ENCODE measurements at places on chromosomes 13 and 19. TPM values are rescaled to one million over a fixed set of nuclear protein-coding genes. Genes with fewer than 3 reads are reported as not detected.
A peak's percentile ranks its signal among the peaks of the same experiment; 100 is the strongest.

- DNase-seq = no peak
Observed at GRCh38 chr19:56091751-56092546, 29.1 kb downstream of the ZNF787 start.

CRB3 gene
- 2.7 TPM for total RNA-seq

- DNase-seq = peak; percentile 51
Observed at GRCh38 chr13:26061947-26062346, 10.1 kb upstream of the SHISA2 start.

DNA sequence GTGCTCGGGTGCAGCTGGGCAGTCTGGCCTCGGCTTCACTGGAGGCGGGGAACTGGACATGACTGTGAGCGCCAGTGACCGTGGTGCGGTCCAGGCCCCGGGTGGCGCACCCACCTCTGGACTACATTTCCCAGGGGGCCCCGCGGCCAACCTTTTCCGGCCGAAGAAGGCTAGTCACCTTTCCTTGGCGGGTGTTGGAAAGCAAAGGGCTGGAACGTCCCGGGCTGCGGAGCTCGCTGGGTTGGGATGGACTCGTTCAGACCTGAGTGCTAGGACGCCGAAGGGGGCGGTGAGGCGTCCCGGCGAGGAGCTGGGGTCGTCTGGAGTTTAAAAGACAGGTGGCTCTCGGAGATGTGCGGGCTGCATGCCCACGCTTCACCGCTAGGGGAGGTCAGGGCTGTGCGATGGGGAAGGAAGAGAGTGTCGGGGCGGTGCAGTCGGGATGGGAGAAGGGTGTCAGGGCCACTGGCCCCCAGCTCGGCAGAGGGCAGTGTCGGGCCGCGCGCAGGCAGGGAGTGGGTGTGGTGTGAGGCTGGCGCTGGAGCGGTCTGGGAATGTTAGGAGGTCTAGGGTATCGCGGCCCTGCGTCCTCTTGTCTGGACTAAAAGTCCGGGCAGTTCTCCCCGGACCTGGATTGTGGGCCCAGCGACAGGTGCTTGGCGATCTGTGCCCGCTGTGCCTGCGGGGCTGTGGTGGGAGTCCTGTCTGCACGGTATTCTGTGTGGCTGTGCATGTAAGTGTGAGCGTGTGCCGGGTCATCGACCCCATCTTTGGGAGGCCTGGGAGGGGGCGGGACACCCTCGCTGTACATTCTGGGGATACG is 57.1 kb downstream of the ZNF568 start:
- DNase-seq = peak; percentile 96

ZNF226 gene
- 13.3 TPM for total RNA-seq

EID2B gene
- 5.0 TPM for total RNA-seq

- peak; percentile 82 for DNase-seq
Observed at GRCh38 chr13:51823863-51824262, 19.9 kb upstream of the DHRS12 start.

- peak; percentile 52 for DNase-seq
Observed at GRCh38 chr13:39419876-39420275, 183.1 kb downstream of the LHFPL6 start.

DNA sequence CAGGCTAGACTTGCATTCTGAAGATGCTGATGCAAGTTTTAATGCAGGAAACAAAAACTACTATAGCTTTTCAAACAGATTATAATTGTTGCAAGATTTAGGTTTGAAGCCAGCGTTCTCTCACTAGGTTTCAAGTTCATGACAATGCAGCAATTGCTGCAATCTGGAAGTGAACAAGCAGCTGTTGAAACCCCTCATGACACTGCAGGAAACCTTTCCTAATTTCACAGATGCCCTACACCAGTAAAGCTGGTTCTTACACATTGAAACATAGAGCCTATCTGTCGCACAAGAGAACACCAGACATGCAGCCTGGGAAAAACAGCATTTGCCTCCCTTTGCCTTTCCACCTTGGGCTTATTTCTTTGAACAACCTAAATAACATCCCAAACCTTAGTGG is 1737.2 kb upstream of the MIR17HG start:
- peak; percentile 22 for DNase-seq

DNA sequence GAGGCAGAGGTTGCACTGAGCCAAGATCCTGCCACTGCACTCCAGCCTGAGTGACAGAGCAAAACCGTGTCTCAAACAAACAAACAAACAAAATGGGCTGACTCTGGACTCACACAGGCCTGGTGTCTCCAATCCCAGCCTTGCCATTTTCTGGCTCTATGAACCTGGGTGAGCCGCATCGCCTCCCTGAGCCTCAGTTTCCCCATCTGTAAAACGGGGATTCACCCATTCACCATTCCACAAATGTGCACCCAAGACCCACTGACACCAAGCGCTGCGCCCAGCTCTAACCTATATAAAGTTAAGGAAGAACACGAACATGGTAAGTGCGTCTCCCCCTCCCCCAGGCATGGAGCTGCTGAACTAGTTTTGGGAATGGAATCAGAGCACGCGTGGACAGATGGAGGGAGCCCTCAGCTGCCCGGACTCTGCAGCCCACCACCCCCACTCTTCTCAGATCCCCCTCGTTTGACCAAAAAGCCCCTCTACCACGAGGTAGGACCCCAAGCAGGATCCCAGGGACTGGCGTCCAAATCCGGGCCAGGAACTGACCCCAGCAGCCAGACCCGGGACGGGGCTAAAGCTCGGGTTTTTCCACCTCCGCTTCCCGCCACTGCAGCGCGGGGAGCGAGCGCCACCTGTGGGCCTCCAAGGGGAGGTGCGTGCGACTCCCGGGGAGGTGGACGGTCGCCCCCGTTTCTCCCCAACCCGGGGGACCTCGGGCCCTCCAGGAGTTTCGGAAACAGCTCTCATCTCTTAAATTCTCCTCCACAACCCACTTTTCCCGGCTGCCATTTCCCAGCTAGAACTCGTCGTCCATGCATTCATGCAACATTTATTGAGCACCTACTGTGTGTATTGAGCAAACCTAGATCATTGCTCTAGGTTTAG is 33.0 kb upstream of the ADGRE5 start:
- DNase-seq = peak; percentile 77

FCHO1 gene
- 2.2 TPM for total RNA-seq

GRCh38 chr13:42378383-42378780 is 106.4 kb downstream of the AKAP11 start:
- no peak for DNase-seq

DNA sequence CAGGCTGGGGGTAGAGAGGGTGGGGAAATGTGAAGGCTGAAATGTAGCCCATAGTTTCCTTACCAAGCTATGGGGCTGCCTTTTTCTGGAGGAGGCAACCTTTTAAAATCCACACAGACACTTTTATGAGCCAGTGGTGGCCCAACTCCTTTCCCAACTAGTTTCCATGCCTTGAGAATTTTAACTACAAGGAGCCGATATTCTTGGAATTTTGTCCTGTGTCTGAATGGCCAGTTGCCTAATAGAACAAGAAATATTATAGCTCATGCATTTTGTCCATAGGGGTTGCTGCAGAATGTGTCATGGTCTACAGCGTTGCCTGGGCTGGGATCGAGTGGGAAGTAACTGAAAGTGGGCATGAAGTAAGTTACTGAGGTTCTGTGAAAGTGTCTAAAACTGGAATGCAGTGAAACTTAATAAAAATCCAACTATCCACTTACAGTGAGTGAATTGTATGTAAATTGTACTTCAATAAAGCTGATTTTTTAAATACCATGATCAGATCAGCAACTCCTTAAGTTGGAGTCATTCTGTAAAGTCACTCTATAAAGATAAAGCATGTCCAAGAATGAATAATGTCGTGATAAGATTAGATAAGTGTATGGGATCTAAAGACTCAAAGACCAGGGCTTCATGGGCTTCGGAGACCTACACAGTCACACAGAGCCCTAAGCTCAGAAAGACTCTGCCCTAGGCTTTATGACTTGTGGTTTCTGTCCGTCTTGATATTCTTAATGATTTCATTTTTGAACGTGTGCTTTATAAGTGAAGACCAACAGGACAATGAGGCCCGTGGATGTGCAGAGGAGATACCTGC is 122.6 kb upstream of the FNDC3A start:
- no peak for DNase-seq

DNA sequence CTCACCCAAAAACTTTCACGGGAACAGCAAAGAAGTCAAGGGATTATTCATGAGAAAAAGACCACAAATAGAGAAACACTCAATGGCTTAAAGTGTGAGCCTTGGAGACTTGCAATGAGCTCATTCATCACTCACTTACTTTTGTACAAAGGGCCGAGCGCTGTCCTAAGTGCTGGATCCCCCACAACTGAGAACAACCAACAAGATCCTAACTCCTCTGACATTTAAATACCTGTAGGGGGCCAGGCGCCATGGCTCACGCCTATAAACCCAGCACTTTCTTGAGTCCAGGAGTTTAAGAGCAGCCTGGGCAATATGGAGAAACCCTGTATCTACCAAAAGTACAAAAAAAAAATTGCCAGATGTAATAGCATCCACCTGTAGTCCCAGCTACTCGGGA is 29.4 kb upstream of the ZNF507 start:
- no peak for DNase-seq

- peak; percentile 53 for DNase-seq
Observed at GRCh38 chr13:106033659-106034058, 501.8 kb downstream of the EFNB2 start.

DNA sequence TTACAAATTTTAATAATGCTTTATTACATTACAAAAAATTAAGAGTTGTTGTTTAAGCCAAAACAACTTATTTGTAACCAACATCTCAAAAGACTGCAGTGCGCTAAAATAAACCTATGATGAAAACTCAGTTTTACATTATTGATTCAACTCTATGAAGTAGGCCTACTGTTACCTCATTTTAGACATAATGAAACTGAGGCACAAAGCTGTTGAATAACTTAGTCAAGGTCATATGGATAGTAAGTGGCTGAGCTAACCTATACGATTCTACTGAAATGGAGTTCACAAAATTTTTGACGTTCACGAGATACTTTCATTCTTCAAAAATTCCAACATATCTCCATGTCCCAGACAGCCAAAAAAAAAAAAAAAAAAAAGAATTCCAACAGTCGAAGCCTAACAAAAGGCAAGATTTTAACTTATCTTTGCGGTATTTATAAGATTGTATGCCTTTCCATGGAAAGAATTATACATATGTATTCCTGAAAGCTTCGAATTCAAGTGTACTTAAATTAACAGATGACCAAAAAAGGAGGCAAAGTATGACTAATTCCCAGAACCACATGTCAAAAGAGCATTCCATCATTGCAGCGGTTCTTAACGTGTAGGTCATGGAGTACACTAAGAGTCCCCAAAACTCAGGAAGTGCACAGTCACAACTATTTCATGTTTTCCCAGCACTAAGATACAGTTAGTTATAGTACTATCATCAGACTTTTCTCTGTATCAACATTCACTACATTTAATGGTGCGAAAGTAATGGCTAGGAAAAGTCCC is 69.4 kb downstream of the PSPC1 start:
- no peak for DNase-seq

- DNase-seq = no peak
Observed at GRCh38 chr13:73210218-73210883, 151.5 kb downstream of the KLF5 start.

FOXO1 gene
- total RNA-seq = 24.1 TPM

DNA sequence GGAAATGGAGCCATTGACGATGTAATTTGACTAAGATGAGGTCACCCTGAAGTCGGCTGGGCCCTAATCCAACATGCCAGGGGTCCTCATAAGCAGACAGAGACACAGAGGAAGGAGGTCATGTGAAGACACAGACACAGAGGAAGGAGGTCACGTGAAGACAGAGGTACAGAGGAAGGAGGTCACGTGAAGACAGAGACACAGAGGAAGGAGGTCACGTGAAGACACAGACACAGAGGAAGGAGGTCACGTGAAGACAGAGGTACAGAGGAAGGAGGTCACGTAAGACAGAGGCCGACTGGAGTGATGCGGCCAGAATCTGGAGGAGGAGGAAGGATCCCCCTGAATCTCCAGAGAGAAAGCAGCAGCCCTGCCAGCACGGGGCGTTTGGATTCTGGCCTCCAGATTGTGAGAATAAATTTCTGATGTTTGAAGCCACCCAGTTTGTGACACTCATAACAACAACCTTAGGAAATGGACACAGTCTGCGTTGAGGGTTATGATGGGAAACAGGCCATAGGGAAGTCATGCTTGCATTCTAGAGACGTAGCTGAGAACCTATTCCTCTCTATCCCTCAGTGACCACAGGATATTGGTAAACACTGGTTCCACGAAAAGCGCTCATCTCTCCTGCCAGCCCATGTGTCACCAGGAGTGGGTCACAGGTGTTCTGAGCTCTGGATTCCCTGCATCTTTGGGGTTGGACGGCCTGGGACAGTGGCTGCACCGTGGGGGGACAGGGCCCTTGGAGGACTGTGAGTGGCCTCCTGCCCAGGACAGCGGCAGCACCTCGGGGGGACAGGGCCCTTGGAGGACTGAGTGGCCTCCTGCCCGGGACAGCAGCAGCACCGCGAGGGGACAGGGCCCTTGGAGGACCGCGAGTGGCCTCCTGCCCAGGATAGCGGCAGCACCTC is 108.5 kb downstream of the SOX1 start:
- DNase-seq = no peak

GRCh38 chr19:34288381-34288780 is 34.0 kb downstream of the GARRE1 start:
- no peak for DNase-seq

DNA sequence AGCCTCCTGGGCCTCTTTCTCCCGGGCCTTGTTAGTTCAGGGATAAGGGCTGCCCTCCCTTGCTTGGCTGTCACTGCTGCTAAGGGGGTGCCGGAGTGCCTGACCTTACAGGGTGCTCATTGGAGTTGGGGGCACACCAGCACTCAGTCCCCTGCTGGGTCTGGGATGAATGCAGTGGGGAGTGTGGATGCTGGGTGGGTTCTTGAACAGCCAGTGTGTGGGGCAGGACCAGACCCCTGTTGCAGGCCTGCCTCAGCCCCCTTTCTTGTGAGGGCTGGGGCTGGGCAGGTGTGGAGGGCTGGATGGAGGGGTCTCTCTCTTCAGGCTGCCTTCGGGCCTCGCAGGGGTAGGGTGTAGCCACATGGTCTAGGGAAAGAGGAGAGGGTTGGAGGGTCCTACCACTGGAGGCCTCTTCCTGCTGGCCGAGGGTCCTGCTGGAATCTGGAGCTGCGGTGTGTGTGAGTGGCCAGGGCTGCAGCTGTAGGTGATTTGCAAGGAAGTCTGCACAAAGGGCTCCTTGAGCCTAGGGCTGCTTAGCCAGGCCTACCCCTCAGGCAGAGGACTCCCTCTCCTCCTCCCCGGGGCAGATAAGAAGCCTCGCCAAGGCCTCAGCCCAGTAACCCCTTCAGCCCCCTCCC is 3.2 kb downstream of the CEBPA start:
- no peak for DNase-seq

LRRC4B gene
- 13.0 TPM for total RNA-seq

DNA sequence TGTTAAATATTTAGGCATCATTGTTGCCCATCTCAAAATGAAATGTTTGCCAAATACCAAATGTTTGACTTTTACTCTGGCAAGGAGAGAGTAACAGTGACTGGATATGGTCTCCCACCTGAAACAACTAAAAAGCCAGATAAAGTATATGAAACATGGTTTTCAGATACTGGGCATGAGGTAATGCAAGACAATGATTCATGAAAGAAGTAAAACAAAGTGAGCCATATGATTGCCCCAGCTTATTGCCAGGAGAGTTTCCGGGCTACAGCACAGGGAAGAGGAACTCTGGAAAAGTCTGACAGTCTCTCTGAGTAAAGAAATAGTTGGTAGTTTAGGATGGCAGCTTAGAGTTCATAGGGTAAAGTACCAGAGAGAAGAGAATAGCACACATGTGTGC is 354.6 kb downstream of the DNAJC15 start:
- DNase-seq = no peak

- no peak for DNase-seq
Observed at GRCh38 chr19:14158276-14159023, 22.1 kb upstream of the ASF1B start.

HRC gene
- 154 TPM for total RNA-seq

Data from tongue (tissue), 3 donors.